Tibial nerve (tissue), 4 donors: ENCODE measurements at places on chromosomes 1 and 21. TPM values are rescaled to one million over a fixed set of nuclear protein-coding genes. Genes with fewer than 3 reads are reported as not detected.

The LCE3D gene
- not detected for total RNA-seq

The RNF186 gene
- not detected for total RNA-seq

The CFHR1 gene
- total RNA-seq: not detected

The DLGAP3 gene
- total RNA-seq: 0.87 TPM

The SMCP gene
- total RNA-seq: not detected

The FAM3B gene
- total RNA-seq: not detected

The MMP23B gene
- total RNA-seq: 1.2 TPM

The OR2T11 gene
- total RNA-seq: not detected

The IL19 gene
- total RNA-seq: not detected

The ESRRG gene
- 3.3 TPM for total RNA-seq

The LIPI gene
- total RNA-seq: 2.1 TPM

The ANGPTL3 gene
- total RNA-seq: not detected

The FCRL5 gene
- total RNA-seq: 0.21 TPM

The PPM1J gene
- total RNA-seq: 1.3 TPM

The BTBD19 gene
- 23.4 TPM for total RNA-seq

The TNNI3K gene
- total RNA-seq: 4.6 TPM

The NID1 gene
- total RNA-seq: 207 TPM

The RBBP5 gene
- total RNA-seq: 18.4 TPM

The HOOK1 gene
- 0.63 TPM for total RNA-seq

The ABCA4 gene
- 0.20 TPM for total RNA-seq

The LINGO4 gene
- not detected for total RNA-seq

The LHX4 gene
- not detected for total RNA-seq

The PROK1 gene
- 1.2 TPM for total RNA-seq

The RAP1GAP gene
- 2.4 TPM for total RNA-seq

The LIN28A gene
- total RNA-seq: not detected

The C1orf53 gene
- not detected for total RNA-seq

The RLF gene
- total RNA-seq: 20.7 TPM

The C8B gene
- total RNA-seq: not detected

The LEMD1 gene
- not detected for total RNA-seq

The PADI4 gene
- not detected for total RNA-seq
